NCI-H446 (cell line): ENCODE measurements at places on chromosomes 12 and 14.

GRCh38 chr12:124862768-124863415, 772 bp downstream of the SCARB1 start:
- no peak for DNase-seq

- no peak for DNase-seq
These were observed 10.4 kb downstream of the DCTN2 start for GRCh38 chr12:57536597-57536942.

DNA sequence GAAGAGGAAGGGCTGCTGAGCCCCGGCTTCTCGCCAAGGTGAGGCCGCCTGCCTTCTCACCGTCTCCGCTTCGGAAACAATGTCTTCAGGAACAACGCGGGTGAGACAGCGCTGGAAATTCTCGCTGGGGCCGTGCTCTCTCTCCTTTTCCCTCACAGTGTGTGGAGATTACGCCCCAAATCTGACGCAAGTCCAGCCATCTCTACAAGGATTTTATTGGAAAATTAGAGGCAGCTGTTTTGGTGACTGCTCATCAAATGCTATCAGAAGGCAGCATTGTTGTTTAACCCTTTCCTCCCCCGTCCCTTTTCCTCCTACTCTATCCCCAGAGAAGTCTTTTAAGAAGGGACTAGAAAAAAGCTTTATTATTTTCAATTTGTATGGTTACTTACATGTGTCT, 53.5 kb downstream of the PIWIL1 start:
- DNase-seq, result no peak

DNA sequence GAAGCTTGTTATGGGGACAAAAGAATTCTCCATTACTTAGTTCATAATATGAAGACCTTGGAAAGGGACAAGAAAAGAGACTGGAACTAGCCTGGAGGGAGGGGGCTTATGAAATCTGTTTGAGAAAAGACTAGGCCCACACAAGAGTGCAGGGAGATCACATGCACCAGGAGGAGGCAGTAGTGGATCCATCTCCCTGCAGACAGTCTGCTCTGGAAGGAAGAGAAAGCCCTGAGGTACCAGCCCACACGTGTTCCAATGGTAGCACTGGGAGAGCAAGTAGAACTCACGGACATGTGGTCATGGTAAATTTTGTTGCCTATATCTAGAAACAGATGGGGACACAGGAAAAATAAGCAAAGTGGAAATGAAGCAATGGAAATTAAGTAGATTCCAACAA, 445.4 kb downstream of the SOX5 start:
- no peak for DNase-seq

- DNase-seq, result no peak
These were observed 126.9 kb upstream of the KRAS start for GRCh38 chr12:25377469-25378177.

GRCh38 chr14:65434216-65434850, 21.8 kb downstream of the FUT8 start:
- DNase-seq, result no peak

GRCh38 chr12:32126720-32127119, 20.1 kb downstream of the BICD1 start:
- no peak for DNase-seq

- peak; percentile 8 for DNase-seq
These were observed 12.7 kb upstream of the SVOP start for GRCh38 chr12:109033239-109034196.

DNA sequence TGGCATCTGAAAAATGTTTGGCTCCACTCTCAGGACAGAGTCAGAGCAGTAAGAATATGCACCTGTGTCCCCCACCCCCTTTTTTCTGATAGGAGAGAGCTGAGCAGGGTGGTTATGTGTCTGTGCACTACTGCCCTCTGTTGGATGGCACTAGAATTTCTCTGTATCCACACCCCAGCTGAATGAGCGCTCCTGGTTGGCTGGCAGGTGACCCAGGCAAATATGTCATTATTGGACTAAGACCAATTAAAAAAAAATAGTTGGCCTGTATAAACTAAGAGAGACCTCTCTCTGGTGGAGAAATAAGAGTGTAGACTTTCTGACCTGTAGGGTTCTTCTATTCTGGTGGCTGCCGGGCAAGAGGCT, 107.0 kb downstream of the PTCSC3 start:
- DNase-seq, result peak; percentile 85

GRCh38 chr14:36988989-36989388, 183.4 kb downstream of the SLC25A21 start:
- no peak for DNase-seq

- DNase-seq, result no peak
These were observed 160.3 kb downstream of the ALX1 start for GRCh38 chr12:85440271-85440670.

DNA sequence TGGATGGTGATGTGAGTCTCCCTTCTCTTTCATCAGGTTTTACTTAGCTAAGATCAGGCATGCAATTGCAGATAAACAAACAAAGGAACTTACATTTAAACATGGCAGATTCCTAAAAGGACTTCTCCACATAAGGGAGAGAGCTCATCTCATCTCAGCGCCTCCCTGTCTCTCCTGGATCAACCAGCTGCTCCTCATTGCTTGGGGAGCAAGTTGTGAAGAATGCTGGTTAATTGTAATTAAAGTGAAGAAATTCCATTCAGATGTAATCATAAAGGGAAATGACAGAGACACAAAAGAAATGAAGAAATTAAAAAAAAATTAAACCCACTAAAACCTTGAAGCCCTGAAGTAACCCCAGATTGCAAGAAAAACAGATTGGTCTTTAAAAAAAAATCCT, 104.4 kb upstream of the DIO2 start:
- DNase-seq, result no peak

DNA sequence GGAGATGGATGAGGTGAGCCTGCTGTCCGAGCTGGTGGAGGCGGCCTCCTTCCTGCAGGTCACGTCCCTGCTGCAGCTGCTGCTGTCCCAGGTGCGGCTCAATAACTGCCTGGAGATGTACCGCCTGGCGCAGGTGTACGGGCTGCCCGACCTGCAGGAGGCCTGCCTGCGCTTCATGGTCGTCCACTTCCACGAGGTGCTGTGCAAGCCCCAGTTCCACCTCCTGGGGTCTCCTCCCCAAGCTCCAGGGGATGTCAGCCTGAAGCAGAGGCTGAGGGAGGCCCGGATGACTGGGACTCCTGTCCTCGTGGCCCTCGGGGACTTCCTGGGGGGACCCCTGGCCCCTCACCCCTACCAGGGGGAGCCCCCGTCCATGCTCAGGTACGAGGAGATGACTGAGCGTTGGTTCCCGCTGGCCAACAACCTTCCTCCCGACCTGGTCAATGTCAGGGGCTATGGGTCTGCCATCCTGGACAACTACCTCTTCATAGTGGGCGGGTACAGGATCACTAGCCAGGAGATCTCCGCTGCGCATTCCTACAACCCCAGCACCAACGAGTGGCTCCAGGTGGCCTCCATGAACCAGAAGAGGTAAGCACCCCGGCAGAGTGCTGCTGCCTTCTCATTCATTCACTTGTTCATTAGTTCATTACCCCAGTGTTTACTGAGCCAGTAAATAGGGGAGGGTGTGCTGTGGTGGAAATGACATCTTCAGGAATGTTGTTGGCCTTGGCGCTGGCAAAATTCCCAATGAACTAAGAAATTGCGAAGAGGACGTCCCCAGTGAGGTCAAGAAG, 774 bp upstream of the MANSC4 start:
- DNase-seq, result no peak

DNA sequence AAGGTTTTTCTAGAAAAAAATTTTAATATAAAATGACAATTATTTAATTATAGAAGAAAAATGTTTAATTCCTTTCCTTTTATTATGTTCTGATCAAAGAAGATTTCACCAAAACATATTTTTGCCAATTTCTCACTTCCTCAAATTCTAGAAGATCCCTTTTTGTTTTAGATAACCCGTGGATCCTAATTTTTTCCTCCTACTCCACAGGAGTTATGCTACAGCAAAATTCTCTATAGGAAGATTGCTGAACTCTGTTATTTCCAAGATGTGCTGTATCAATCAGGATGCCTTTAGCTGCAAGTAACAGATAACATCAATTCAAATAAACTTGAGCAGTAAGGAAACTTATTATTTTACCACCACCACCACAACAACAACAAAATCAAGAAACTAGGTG, 3.8 kb upstream of the SNX6 start:
- DNase-seq, result no peak

- no peak for DNase-seq
These were observed 11.3 kb upstream of the KCNMB4 start for GRCh38 chr12:70354787-70355186.

GRCh38 chr12:57539134-57539768, 7.7 kb downstream of the DCTN2 start:
- DNase-seq, result no peak
